ENCODE measurements at places on chromosomes 5 and 9. TPM values are rescaled to one million over a fixed set of nuclear protein-coding genes. Genes with fewer than 3 reads are reported as not detected.

Gene ARRDC3
- total RNA-seq, result 19.6 TPM

Gene NME5
- not detected for total RNA-seq

Gene CNTFR
- not detected for total RNA-seq

GRCh38 chr9:126876531-126876930, 16.1 kb downstream of the ZBTB34 start:
- peaks cover 11% of the 10 kb centered on the region for H3K36me3 ChIP-seq
- H3K27me3 ChIP-seq, result no peaks in the 10 kb centered on the region
- no peak for DNase-seq
- H3K27ac ChIP-seq, result no peak overlapping the region
- H3K4me3 ChIP-seq, result no peak overlapping the region

DNA sequence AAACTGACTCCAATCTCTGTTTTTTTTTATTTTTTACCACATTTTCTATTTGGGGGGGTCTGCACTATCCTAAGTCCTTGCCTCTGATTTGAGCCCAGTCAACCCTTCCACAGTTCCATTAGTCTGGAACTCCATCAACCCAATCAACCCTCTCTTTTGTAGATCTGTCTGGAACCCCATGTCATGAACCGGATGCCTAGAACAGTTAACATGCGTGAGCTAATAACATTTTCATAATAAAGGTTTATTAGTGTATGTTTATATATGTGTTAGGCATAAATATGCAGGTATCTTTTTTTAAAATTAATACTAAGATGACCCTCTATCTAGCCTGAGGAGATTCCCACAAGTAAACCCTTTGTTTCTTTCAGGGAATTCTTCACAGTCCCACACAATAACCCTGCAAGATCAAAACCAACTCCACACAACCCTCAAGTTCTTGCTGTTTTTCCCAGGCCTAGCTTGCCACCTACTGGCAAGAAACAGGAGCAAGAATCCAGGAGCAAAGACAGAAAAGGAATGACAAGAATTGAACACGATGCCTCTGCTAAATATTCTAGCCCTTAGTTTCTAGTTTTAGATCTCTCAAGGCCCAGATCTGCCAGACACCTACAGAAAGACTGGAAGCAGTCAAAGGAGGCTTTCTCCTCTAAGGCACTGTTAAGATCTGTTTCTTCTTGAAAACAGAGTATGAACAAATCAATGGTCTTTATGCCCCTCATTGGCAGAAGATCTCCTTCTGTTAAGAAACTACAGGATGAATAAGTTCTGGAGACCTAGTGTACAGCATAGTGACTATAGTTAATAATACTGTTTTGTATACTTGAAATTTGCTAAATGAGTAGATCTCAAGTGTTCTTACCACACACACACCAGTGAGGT, 100.4 kb downstream of the TRIM36 start:
- peaks cover 20% of the 10 kb centered on the region for H3K4me1 ChIP-seq
- peak; percentile 1 for DNase-seq
- peaks cover 3% of the 10 kb centered on the region for H3K36me3 ChIP-seq
- peaks cover 40% of the 10 kb centered on the region for H3K27me3 ChIP-seq
- no peak overlapping the region for H3K4me3 ChIP-seq
- H3K27ac ChIP-seq, result peak overlapping the region; percentile 59

- DNase-seq, result peak; percentile 48
- H3K27me3 ChIP-seq, result peaks cover 7% of the 10 kb centered on the region
- H3K27ac ChIP-seq, result peak overlapping the region; percentile 72
- H3K4me3 ChIP-seq, result no peak overlapping the region
- peaks cover 61% of the 10 kb centered on the region for H3K4me1 ChIP-seq
These were observed 19.6 kb downstream of the ITGA2 start for GRCh38 chr5:53008751-53009150.

DNA sequence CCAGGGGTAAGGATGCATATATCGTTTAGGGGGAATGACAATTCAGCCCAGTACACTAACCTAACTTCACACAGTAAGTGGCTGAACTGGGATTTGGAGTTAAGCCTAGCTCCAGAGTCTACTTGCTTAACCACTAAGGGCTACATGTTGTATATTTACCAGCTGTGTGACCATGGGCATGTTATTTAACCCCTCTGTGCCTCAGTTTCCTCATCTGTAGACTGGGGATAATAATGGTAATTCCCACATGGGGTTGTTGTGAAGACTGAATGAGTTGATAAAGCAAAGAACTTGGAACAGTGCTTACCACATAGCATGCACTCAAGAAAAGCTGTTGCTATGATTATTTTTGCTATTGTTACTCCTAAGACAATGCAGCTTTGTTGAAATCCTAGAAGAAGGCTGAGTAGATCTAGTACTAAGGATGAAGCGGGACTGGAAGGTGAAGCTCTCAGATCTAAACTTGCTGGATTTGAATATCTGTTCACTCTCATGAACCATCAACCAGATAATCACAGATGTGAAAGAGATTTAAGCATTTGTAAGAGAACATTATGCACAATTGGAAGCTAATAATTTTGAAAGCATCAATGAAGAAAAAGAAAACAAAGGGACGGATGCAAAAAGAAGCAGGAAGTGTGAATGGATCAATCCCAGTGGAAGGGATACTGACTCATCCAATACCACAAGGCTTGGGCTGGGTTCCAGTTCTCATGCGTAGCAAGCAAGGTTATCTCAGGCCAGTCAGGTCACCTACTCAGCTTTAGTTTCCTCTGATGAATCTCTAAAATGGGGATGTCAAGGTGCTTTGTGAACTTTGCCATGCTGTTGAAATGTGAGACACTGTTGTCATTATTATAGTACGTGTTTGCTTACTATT, 78.5 kb upstream of the TBC1D2 start:
- no peak for DNase-seq
- no peaks in the 10 kb centered on the region for H3K36me3 ChIP-seq
- H3K27ac ChIP-seq, result no peak overlapping the region
- no peak overlapping the region for H3K4me3 ChIP-seq
- peaks cover 9% of the 10 kb centered on the region for H3K27me3 ChIP-seq
- H3K4me1 ChIP-seq, result no peaks in the 10 kb centered on the region

Gene NOL6
- total RNA-seq, result 80.8 TPM

Gene ZNG1E
- 46.3 TPM for total RNA-seq

DNA sequence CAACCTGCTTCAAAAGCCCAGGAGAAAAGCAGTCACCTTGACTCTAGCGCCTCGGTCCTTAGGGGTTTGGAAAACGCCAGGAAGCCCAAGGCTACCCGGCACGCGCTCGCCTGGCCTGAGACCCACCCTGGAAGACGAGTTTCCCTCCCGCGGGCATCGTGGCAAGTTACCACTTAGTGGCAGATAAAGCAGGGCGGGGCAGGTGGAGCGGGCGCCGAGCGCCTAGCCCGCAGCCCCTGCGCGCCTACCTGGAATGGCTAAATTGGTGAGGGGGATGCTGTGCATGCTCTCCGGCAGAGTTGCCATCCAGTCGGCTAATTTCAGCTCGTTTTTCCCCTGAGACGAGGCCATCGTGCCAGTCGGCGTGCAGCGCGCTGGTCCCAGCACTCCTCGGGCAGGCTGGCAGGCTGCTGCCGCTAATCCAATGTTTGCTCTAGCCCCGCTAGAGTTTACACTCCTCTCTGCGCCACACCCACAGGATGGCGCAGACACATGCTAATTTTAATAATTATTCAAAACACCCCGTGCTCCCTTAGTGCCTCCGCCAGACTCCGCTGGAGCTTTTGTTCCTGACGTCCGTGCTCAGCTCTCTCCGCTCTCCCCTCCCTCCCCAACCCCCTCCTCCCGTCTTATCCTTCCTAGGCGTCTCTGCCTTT, at the start of gene PLCXD3:
Gene PLCXD3 (minus strand): TSS at position 426 of the 656 bp plus-strand sequence. CDS start 75 bp downstream, at position 351.
- H3K27me3 ChIP-seq, result peaks cover 36% of the 10 kb centered on the region
- peaks cover 2% of the 10 kb centered on the region for H3K4me1 ChIP-seq
- H3K36me3 ChIP-seq, result no peaks in the 10 kb centered on the region

Measured in activated naive CD8-positive, alpha-beta T cell treated with anti-CD3 and anti-CD28 coated beads for 36 hours (primary cell).